Activated CD4-positive, alpha-beta memory T cell treated with anti-CD3 and anti-CD28 coated beads, Interleukin-2, amount 10 ng/mL, durations not matched to agents 7 days and 5 days (primary cell): ENCODE measurements at places on chromosomes 11 and 22.

DNA sequence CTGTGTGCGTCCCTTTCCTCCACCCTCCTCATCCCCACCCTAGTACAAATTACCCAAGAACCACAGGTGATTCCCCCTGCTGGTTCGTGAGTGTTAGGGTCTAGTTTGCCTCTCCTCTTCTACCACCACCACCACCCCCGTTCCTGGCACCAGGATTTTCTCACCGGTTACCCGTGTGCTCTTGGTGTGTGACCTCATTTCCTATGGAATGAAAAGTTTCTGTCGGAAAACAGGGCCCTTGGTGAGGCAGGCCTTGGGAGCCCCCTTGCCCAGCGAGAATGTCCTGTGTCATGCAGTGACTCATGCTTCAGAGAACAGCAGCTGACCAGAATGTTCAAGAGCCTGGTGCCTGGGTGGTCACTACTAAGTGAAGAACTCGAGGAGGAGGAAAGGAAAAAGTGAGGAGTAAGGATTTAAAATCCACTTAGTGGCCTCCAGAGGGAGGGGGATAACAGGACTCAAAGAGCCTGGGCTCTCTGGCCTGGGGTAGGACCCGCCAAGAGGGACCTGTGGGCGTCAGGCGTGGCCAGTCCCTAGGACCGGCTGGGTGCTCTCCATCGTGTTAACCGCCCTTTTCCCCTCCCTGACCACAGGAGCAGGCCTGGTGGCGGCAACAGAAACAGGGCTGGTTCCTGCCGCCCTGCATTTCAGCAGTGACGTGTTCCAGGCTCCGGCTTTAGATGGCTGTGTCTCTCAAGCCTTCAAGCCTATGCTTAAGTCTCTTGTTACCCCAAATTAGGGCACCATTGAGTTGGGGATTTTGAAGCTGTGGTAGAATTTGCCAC, 30.2 kb downstream of the C22orf31 start:
- DNase-seq = no peak

DNA sequence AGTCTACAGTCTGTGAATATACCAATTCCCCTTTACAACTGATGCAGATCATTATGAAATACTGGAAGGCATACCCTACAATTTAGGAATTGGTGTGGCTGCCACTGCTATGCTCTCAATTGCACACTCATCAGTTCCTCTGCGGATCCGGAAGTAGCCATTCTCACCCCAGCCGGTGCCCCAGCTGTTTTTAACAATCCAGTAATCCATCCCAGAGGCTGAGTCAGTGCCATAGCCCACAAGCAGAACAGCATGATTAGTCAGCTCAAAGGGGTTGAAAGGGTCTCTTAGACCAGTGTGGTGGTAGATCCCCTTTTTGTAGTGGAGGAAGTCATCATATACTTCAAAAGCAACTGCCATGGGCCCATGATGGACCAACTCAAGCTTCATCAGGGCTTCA, 43.6 kb downstream of the CTSC start:
- no peak for DNase-seq

- no peak for DNase-seq
These were observed 24.0 kb downstream of the MIAT start for GRCh38 chr22:26681395-26681821.

DNA sequence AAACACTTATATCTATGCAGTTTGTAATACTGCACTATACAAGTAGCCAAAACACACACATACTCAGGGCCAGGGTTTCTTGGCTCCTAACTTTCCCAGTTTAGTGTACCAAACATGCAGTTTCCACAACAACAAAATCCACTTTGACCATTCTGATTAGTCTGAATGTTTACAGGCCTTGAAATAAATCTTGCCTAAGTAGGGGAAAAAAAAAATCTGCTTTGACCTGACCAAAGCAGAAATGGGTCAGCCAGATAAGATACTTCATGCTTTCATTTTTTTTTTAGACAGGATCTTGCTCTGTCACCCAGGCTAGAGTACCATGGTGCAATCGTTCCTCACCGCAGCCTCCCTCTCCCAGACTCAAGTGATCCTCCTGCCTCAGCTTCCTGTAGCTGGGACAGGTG, 10.1 kb downstream of the PRR14L start:
- no peak for DNase-seq

DNA sequence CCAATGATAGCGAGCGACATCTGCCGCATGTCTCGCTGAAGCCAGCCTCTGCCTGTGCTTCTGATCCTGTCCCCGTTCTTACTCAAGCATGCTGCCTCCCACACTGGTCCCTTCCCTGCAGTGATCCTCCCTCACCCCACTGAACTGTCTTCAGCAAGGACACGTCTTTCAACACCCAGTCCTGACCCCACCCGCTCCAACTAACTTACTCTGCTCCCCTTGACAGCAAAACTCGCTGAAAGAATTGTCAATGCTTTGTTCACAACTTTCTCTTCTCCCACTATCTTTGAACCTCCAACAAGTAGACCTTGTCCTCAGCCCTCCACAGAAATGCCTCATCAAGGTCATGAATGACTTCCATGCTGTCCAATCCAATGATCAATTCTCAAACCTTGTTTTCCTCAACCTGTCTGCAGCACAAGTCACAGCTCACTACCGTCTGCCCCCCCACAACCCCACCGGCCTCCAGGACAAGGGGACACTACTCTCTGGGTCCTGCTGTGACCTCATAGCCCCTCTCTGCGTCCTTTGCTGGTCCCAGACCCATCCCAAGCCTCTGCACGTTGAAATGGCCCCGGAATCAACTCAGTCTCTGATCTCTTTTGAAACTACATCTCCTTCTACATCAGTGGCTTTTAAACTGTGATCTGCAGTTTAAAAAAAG, 108.0 kb downstream of the MICAL3 start:
- DNase-seq = no peak

- no peak for DNase-seq
These were observed 648.2 kb downstream of the FAM181B start for GRCh38 chr11:82085493-82085892.

GRCh38 chr11:120167659-120168058, 29.7 kb upstream of the TRIM29 start:
- no peak for DNase-seq

GRCh38 chr11:28526406-28526751, 418.2 kb downstream of the METTL15 start:
- no peak for DNase-seq

DNA sequence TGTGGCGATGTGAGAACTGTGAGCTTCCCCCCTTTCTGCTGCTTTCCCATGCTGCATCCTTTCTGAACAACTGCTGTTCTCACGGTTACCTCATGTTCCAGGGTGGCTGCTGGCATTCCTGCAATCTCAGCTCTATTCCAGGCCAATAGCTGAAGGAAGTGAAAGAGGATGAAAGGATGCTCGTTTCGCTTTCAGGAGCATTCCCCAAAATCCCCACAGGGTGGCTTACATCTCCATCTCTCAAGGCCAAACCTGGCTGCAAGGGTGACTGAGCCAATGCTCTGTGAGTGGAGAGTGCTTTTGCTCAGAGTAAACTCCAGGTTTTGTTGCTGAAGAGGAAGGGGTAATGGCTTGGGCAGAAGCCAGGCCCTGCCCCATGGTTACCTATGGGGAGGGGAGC, 848.2 kb downstream of the BRD1 start:
- DNase-seq = no peak

DNA sequence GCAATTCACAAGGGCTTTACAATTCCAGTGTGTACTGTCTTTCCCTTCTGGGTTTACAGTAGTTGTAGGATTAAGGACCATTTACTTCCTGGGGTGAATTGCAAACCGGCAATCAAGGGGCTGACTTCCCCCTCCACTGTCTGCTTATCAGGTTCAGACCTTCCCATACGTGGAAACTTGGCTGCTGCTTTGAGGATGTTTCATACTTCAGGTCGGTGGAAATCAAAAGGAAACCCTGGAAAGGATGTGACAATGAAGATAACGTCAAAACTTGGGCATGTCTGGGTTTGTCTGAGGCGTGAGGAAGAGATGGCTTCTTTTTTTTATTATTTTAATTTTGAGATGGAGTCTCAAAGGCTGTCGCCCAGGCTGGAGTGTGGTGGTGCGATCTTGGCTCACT, 2.1 kb upstream of the RTCB start:
- DNase-seq = no peak

GRCh38 chr22:38973289-38974169, 8.6 kb upstream of the APOBEC3B start:
- peak; percentile 63 for DNase-seq

DNA sequence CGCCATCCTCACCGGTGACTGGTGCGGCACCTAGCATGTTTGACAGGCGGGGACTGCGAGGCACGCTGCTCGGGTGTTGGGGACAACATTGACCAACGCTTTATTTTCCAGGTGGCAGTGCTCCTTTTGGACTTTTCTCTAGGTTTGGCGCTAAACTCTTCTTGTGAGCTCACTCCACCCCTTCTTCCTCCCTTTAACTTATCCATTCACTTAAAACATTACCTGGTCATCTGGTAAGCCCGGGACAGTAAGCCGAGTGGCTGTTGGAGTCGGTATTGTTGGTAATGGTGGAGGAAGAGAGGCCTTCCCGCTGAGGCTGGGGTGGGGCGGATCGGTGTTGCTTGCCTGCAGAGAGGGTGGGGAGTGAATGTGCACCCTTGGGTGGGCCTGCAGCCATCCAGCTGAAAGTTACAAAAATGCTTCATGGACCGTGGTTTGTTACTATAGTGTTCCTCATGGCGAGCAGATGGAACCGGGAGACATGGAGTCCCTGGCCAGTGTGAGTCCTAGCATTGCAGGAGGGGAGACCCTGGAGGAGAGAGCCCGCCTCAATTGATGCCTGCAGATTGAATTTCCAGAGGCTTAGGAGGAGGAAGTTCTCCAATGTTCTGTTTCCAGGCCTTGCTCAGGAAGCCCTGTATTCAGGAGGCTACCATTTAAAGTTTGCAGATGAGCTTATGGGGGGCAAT, 1.1 kb downstream of the NEAT1 start:
- peak; percentile 54 for DNase-seq

- no peak for DNase-seq
These were observed 391.1 kb downstream of the TENM4 start for GRCh38 chr11:79049741-79050179.

DNA sequence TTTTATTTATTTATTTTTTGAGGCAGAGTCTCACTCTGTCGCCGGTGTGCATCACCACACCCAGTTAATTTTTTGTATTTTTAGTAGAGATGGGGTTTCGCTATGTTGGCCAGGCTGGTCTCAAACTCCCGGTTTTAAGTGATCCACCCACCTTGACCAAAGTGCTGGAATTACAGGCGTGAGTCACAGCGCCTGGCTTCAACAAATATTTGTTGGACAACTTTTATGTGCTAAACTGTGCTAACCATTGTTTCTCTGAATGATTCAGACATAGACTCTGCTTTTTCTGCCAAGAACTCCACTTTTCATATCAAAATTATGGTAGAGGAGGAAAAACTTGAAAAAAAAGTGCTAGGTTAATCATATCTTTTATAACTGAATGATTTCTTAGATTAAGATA, 36.3 kb downstream of the MMP7 start:
- no peak for DNase-seq

- no peak for DNase-seq
These were observed 84.1 kb downstream of the C22orf31 start for GRCh38 chr22:28977481-28977971.

GRCh38 chr22:29032014-29032475, 29.6 kb downstream of the C22orf31 start:
- no peak for DNase-seq

DNA sequence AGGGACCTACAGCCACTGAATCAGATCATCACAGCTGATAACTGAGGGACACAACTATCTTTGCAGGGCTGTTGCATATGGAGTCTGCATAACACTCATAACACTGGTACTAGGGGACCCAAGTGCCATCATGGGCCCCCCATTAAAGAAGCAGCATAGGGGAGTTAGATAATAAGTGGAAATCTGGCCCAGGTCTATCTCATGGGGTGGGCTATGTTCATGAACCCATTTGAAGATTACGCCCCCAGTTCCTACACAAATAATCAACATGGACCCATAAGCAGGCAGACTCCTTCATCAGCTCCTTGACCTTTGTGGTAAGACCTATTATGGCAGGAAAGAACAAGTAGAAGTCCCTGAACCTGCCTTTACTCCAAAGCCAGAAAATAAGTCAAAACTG, 48.8 kb downstream of the ASCL2 start:
- DNase-seq = peak; percentile 11

GRCh38 chr22:28773461-28773867, 969 bp downstream of the CCDC117 start:
- DNase-seq = no peak

DNA sequence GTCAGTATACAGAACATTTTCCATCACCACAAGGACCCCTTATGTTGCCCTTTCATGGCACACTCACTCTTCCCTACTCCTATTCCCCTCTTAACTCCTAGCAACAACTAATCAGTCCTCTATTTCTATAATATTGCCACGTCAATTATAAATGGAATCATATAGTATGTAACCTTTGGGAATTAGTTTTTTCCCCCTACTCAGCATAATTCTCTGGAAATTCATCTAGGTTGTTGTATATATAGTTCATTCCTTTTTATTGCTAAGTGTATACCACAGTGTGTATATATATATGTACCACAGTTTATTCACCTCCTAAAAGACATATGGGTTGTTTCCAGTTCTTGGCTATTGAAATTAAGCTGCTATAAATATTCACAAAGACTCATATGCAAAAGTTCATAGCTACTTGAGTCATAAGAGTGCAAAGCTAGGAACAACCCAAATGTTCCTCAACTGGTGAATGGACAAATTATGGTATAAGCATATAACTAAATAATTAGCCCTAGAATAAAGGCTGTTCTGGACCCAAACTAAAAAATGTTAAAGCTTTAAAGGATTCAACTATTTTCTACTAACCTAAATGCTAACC, 41.3 kb downstream of the TUB start:
- no peak for DNase-seq

DNA sequence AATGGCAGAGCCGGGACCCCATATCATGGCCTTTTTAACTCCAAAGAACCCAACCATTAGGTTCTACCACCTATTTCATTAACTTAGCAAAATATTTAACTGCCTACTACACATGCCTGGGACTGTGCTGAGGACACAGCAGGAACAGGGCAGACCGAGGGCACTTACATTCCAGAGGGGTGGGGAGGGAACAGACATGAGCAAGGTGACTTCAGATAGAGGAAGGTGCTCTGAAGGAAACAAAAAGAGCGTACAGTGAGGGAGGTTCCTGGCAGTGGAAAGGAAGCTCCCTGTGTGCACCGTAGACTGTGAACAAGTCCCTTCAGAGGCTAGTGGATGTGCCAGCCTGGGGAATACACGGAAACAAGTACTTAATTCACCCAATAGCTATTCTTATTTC, 82.8 kb downstream of the NAT10 start:
- DNase-seq = no peak

GRCh38 chr11:6705905-6706535, 22.9 kb upstream of the MRPL17 start:
- DNase-seq = peak; percentile 34

DNA sequence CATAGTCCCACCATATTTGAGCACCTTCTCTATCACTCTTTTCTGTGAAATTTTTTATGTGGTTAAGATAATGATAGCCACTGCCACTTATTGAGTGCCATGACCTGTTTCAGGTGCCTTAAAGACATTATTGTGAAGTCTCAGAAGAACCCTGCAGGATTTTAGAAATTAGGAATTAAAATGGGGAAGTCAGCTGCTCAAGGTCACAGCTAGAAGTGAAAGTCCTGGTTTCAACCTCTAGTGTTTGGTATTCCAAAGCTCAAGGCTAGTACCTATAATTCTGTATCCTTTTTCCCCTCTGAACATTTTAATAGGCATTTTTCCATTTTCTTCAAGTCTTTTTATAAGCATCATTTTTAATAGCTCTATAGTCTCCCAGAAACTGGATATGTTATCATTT, 9.0 kb upstream of the RRM1 start:
- no peak for DNase-seq
